Stimulated activated CD4-positive, alpha-beta T cell treated with anti-CD3 and anti-CD28 coated beads, Interleukin-2, amount 100 ng/mL, for 48 hours (primary cell): ENCODE measurements at places on chromosomes 5 and 9.

DNA sequence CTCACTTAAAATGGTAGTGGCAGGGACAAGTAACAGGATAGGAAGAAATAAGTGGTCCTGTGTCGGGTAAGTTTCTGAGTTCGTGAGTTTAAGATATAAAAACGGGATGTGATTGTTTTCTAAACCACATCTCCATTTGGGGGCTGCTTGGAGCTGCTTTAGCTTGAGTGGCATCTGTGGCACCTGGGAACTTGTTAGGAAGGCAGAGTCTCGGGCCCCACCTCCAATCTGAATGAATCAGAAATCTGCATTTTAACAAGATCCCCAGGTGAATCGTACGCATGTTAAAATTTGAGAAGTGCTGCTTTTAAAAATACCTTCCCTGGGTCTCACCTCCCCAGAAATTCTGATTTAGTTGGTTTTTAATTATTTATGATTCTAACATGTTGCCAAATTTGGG lies 78.1 kb downstream of the CDH6 start:
- no peak for DNase-seq

DNA sequence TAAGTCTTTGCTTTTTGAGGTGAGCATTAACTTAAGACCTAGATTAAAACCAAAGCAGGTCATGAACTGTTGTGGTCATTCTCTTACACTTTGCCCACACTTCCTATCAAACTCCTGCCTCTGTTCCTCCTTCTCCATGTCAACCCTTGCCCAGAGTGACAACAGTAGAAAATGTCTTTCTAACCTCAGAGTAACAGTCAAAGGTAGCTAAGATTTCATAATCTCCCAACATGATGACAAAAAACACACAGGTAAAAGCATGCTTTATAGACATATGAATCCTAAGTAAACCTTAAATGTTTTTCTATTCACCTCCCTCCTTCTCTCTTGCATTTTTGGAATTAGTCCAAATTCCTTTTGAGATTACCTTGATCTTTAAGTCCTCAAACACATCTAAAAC lies 422.3 kb downstream of the SPATA31D1 start:
- DNase-seq: no peak

DNA sequence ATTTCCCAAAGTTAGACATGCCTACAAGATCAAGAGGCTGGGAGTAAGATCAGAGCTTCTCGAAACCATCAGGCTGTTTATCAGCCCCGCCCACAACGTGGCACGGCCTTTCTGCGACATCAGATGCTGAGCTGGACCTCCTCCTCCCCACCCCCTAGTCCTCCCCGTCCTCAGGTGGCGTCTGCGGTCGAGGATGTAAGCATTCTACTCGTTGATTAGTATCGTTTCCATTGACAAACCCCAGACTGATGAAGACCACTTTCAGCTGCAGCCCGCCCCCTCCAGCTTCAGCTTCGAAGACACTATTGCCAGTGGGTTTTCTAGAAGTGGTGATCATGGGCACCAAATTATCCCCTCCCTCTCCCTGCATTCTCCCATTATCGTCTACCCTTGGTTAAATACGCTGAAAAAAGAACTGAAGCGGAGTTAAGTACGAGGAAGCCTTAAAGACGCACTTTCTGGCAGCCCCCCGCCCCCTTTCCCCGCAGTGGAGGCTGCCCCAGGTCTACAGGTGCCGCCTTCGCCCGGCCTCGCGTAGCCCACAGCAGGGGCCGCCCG lies 1.1 kb downstream of the PPIC start:
- no peak for DNase-seq

GRCh38 chr9:86978413-86978812 lies 31.1 kb upstream of the GAS1 start:
- no peak for DNase-seq

- no peak for DNase-seq
Observed at GRCh38 chr5:148833122-148833521, 6.7 kb downstream of the ADRB2 start.

DNA sequence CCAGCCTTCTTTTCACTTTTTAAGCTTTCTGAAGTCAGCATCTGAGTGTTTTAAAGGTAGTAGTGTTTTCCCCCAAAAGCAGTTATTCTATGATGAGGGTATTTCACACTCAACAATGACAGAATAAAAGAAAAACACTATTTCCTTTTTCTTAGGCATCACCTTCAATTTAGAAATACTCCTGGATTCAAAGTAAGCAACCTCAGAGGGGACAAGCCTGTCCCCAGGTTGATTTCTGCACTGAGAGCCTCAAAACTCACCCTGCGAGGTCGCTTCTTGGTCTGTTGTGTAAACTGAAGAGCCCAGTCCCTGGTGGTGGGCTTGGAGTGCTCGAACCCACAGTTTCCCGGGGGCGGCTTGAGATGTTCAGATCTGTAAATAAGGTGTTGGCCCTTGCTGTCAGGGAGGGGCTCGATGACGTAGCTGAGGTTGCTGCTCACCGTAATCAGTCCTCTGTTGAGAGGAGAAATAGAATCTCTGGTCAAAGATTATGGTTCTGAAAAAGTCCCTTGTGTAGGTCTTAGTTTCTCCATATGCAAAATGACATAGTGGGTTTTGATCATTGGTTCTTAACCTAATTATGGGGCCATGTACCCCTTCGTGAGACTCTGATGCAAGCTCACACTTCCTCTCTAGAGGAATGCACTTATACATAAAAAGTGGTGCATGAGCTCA lies 55.9 kb downstream of the ADAM19 start:
- DNase-seq: no peak

GRCh38 chr9:100856238-100856637 lies 172.3 kb upstream of the PLPPR1 start:
- no peak for DNase-seq

DNA sequence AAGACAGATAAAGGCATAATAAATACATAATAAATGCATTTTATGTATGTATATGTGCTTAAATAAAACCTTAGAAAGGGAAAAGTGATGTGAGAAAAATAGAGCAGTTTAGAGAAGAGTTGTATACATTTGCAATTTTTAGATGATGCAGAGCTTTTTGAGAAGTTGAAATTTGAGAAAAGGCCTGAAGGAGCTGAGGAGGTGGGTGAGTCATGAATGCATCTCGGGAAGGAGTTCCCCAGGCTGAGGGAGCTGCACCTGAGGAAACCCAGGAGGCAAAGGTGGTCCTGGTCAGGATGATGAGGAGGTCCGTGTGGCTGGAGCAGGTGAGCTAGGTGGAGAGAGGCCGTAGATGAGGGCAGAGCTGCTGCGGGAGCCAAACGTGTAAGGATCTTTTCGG lies 17.4 kb upstream of the CD180 start:
- no peak for DNase-seq

- no peak for DNase-seq
Observed at GRCh38 chr9:118577121-118577520, 792.1 kb downstream of the BRINP1 start.

DNA sequence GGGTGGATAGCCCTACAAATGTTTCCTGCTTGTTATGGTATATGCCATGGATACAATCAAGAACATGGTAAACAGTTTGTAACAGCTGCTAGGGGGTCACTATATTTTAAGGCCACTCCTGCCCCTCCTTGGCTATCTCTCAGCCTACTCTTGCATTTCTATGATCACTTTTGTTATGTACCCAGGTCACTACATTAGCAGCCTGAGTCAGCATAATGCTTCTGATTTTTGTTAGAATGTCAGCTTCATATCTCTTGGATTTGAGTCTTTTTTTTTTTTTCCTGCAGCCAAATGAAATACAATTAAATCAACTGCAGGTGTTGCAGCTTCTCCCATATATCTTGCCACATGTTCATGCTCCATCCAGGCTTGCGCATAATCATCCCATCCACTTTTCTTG lies 629.7 kb upstream of the GRAMD2B start:
- DNase-seq: no peak

DNA sequence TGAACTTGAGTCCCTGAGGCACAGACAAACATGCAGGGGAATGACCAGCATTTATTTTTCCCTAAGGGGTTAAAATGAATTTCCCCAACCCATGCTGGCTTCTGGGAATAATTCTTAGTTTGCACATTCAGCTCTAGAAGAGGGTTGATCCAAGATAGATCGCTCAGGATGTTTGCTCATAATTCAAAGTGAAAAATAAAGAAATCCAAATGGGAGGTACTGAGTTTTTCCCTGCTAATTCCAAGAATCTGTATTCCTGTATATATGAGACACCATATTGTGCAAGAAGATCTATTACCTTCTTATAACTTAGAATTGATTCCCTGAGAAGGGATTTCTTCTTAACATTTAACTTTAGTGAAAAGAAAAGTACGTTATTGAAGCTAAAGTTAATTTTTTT lies 96.2 kb downstream of the VCAN start:
- no peak for DNase-seq

DNA sequence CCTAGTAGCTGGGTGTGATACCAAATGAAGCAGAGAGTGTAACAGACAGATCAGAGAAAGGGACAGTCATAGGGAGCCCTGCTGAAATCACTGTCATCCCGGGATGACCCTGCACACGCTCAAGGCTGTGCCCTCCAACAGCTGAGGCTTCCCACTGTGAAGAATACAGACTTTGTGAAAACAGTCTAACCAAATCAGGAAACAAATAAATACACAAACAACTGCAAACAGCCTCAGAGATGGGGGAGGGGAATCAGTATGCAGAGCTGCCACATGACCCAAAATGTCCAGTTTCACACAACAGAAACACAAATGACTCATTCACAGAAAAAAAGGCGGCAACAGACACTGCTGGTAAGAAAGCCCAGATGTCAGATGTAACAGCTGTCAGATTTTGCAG lies 101.9 kb downstream of the ADAMTS2 start:
- DNase-seq: no peak

- peak; percentile 75 for DNase-seq
Observed at GRCh38 chr9:34899535-34900158, 58.4 kb upstream of the PHF24 start.

- DNase-seq: no peak
Observed at GRCh38 chr9:71672573-71672972, 95.7 kb downstream of the CEMIP2 start.

- no peak for DNase-seq
Observed at GRCh38 chr9:26210338-26210851, 532.2 kb upstream of the TUSC1 start.

- DNase-seq: no peak
Observed at GRCh38 chr5:18325431-18325830, 691.2 kb downstream of the TAF11L14 start.

DNA sequence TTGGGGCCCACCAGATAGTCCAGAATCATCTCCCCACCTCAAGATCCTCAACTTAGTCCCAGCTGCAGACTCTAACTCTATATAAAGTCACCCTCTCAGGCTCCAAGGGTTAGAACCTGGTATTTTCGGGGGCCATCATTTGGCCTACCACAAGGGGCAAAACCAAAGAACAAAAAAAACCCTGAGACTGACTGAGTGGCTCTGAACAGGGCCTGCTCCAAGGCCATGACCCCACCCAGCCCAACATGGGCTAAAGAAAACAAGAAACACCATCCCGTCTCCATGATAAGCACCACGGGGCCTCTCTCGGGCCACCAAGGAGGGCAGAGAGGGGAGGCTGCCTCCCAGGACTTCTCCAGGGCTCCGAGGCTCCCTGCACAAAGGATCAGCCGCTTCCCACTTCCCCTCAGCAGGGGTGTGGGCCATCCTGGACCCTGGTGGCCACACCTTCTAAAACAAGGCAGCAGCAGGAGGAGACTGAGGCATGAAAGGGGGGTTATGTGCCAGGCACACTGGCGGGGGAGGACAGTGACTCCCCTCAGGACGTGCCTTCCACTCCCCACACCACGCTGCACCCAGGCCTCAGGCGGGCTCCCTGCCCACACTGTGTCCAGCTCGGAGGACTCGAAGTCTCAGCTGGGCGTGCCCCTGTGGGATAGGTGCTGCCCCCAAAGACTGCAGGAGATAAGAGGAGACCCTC lies 51.5 kb downstream of the SEMA4D start:
- no peak for DNase-seq

DNA sequence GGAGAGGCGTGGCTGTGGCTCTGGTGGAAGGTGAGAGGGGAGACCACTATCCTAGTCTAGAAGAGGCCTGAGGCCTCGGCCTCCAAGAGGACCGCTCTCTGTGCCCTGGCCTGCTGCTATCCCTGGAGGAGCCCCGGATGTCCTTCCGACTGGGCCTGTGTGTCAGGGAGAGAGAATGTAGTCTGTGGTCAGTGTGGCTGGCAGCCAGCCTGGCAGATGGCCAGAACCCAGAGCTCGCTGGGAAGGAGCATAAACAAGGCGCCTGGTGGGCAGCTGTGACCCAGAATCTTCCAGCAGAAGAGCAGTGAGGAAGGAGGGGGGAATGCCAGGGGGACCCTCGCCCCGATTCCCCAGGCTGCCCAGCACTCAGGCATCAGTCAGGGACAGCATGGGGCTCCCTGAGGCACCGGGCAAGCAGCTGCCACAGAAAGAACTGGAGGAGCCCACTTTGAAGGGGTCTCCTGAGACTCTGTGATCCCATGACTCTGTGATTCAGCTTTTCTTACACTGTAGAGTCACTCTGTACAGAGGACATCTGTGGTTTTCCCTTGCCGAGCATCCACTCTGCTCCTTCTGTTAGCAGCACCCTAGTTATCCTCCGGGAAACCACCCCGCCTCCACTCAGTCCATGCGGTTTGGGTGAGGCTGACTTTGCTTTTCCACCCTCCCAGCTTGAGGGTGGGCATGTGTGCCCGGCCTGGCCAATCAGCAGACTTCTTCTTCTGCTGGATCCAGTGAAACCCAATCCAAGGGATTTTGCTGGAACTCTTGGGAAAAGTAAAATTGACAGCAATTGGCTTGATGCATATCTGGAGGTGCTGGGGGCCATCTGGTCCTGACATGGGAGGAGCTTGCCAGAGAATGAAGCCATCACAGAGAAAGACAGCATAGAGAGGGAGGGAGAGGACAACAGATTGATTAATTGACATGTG lies 46.2 kb upstream of the PWWP2A start:
- peak; percentile 10 for DNase-seq

DNA sequence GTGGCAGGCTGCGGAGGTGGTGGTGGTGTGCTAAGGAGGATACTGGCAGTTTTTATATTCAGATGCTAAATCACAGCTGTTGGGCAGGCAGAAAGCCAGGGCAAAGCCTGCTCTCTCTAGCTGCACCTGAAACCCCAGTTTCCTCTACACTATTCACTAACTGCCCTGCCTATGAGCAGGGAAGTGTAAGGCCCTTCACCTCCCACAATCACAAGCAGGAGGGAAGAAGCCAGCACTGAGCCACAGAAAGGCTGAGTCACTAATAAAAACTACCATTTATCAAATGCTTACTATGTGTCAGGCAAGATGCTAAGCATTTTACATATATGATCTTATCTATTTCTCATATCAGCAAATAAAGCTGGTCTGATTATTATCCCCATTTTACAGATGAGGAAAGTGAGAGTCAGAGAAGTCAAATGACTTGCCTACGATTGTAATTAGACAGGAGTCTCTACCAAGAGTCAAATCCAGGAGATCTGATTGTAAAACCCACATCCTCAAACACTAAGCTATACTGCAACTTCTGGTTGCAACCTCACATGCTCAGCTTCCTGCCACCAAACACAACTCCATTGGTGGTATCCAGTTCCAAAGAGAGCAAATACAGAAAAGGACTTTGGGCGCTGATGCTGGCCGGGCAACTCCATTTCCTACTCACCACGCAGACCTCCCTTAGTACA lies 17.7 kb upstream of the IL6ST start:
- peak; percentile 11 for DNase-seq

GRCh38 chr5:163565931-163566608 lies 60.7 kb downstream of the MAT2B start:
- DNase-seq: peak; percentile 16
